AG04450 (cell line): ENCODE measurements at places on chromosomes 2 and 18.

- DNase-seq, result no peak
Observed at GRCh38 chr2:100404411-100404810, 13.1 kb downstream of the CHST10 start.

DNA sequence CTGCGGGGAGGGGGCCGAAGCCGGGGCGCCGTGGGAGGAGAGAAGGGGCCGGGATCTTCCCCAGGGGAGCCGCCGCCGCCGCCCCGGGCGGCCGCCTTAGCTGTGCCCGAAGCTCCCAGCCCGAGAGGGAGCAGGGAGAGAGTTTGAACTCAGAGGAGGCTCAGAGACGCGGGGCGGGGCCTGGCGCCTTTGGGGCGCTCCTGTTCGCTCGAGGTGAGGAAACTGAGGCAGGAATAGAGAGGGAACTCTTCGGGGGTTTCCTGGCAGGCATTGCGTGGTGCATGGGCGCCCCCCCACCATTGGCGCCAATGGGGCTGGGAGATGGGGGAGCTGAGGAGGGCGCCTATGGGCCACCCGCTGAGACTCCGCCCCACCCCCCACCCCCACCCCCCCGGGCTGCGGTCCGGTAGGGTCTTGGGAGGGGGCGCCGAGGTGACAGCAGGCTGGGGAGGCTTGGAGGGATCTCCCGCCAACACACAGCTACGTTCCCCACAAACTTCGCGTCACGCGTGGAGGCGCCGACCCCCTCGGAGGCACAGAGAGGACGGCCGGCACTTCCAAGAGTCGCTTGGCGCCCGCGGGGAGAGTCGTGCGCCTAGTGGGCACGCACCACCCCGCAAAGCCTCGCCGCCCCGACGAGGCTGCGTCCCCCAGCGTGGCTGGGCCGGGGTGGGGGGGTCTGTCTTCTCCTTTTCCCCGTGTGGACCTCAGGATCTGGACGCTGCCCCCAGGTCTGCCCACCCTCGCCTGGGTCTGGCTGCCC is 680 bp downstream of the CTDSP1 start:
- DNase-seq, result no peak

GRCh38 chr2:129737660-129738527 is 241.6 kb upstream of the RAB6C start:
- no peak for DNase-seq

GRCh38 chr18:48813833-48814489 is 136.8 kb downstream of the SMAD7 start:
- DNase-seq, result no peak

DNA sequence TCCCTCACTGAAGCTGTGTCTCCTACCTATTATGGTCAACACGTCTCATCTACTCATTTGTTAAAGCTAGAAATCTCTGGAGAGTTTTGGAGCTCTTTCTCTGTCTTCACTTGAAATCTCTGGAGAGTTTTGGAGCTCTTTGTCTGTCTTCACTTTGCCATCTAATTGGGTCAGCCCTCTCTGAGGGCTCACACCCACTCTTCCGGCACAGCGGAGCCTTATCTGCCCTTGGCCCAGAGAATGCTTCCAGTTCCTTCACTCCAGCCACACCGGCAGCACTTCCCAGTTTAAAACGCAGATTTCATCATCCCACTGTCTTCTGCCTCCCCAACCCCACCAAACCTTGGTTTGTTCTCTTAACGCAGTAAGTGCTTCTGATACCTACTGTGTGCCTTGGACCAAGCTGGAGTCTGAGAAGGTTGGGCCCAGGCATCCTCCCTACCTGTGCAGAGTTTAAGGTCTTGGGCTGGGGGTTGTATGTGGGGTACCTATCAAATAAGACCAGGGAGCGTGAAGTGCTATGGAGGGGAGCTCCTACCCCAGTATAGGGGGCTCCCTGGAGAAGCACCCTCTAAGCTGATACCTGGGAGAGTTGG is 5.0 kb downstream of the HPCAL1 start:
- DNase-seq, result no peak

DNA sequence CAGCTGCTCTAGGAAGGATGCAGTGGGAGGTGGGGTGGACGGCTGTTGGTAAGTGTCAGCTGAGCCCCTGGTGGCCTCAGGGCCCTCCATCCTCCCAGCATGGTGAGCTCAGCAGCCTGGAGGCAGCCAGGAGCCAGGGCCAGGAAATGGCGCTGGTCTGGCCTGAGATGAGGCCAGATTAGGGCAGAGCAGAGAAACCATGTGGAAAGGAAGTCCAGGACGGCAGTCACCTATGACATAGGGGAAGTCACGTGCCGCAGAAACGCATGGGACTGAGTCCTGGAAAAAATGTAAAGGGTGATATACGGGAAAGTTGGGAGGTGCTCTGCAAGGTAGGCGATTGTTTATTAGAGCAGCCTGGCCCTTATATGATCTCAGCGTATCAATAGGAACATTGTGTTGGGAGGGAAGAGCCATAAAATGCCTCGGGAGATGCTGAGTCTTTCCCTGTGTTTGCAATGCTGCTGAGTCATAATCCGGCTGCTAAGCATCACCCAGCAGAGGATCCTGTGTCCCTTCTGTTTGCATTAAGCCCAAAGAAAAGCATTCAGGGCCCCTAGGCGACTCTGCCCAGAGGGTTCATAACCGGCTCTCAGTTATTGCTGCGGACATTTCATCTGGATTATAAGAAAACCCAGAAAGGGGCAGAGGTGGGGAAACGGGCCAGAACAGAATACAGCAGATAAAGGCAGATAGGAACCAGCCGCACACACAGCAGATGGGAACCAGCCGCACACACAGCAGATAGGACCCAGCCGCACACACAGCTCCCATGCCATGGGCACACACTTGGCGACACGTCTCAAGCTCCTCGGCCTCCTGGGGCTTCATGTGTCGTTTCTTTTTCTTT is 30.3 kb upstream of the B3GNT7 start:
- DNase-seq, result peak; percentile 63

- DNase-seq, result no peak
Observed at GRCh38 chr2:96528006-96528699, 8.4 kb upstream of the ARID5A start.

GRCh38 chr18:50849419-50849821 is 29.5 kb upstream of the ME2 start:
- no peak for DNase-seq

DNA sequence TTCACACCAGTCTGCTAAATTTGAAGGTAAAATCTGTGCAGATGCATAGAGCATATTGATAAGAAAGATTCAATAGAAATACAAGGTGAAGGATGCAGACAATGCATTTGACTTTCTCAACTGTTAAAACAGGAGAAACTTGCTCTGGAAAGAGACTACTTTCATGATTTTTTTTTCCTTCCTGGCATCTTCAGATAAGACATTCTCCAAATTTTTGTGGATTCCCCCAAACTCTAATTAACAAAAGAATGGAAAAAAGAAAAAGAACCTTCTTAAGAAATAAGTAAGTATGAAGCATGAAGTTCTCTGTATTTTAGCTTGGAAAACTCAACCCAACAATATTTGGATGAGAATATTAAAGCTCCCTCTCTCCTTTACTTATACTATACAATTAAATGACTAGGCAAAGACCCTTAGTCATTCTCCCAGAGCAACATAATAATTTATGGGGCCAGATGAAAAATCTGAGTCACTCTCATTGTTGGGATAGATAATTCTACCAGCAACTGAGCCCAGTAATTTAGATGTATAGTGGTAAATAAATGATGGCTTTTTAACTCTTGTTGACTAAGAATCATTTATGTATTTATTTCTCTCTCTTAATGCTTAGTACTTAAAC is 298.7 kb upstream of the COL3A1 start:
- no peak for DNase-seq

DNA sequence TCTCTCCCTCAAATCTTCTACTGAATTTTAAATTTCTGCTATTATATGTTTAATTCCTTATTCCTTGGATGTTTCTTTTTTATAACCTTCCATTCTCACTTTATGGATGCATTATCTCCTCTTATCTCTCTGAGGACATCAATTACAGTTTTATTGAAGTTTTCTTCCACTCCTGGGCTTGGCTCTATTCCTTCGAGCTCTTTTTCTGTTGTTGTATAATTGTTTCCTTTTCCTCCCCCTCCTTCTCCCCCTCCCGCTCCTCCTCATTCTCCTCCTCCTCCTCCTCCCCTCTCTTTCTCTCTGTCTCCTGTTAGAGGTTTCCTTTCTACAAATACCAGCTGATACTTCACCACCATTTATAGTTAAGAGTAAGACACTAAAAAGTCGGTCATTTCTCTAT is 209.8 kb downstream of the ZBTB7C start:
- no peak for DNase-seq

GRCh38 chr2:205428811-205429210 is 253.5 kb upstream of the NRP2 start:
- no peak for DNase-seq

DNA sequence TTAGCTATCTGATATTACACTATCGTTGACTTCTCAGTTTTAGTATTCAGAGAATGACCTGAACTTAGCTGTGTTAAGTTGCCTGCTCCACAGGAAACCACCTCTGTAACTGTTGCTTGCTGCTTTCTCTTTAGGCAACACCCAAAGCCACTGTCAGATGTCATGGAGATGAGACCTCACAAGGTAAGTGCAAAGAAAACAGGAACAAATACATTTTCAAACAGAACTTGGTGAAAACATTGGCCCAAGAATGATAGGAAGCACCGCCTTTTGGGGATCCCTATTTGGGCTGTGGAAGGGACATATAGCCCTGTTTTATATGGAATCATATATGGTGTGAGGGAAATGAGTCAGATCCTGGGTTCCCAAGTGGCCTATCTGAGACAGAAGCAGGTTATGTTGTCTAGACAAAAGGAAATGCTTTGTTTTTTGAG is 143.4 kb downstream of the UBE2E3 start:
- DNase-seq, result no peak

DNA sequence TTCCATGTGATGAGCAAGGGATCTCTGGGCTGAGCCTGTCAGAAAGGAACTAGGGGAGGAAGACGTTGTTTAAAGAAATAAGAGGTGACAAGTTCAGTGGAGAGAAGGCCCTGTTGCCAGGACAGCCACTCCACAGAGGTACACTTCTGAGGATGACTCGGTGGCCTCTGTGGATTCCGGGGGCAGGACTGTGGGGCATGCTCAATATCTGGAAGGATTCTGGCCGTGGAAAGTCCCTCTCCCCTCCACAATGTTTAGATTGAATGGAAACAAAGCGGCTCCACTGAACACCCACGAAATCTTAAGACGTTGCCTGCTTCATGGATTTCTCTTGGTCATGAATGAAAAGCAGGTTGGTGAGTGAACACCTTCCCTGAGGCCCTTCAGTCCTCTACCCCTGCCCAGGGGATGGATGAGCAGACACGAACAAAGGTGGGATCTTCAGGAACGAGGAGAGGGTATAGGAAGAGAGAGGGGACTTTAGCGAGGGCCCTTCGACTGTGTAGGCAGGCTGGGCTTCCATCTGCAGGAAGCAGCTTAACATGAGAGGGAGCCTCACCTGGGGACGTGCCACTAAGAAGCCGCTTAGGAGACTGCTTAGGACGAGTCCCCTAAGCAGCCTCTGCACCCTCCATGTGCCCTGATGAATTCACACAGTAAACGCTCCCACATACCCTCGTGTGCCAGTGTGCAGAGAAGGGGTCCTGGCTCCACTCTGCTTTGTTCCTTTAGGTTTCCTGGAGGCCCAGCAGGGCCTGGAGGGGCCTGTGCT is 1.9 kb downstream of the NTSR2 start:
- no peak for DNase-seq

DNA sequence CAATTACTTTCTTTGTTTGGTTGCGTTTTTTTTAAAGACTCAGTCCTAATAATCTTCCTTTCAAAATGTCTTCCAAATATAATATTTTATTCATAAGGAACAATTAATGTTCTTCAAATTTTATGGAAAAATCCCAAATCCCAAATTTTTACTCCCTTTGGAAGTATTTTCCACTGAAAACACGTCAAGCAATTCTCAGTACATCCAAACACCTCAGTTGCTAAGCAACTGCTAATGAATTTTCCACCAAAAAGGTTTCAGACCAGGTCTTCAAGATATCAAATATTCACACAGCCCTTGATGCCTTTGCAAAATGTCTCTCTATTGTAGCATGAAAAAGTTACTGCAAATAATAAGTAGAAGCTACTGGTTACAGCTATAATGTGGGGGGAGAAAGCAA is 140.1 kb downstream of the DSEL start:
- no peak for DNase-seq

- DNase-seq, result no peak
Observed at GRCh38 chr18:3472681-3473544, 22.9 kb downstream of the TGIF1 start.

- DNase-seq, result no peak
Observed at GRCh38 chr2:105750735-105751134, 6.0 kb downstream of the NCK2 start.

- DNase-seq, result no peak
Observed at GRCh38 chr2:200159829-200160781, 146.4 kb upstream of the SPATS2L start.

- no peak for DNase-seq
Observed at GRCh38 chr18:42305869-42306593, 351.0 kb downstream of the PIK3C3 start.

DNA sequence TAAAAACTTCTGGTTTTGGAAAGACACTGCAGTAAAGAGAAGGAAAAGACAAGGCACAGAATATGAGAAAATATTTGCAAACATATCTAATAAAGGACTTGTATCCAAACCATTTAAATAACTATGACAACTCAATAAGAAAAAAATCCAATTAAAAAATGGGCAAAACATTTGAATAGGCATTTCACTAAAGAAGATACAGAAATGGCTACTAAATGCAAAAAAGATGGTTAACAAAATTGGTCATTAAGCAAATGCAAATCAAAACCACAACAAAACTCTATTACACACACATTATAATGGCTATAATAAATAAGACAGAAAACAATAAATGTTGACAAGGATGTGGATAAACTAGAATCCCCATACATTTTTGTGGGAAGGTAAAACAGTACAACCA is 14.5 kb downstream of the MYOM1 start:
- no peak for DNase-seq

DNA sequence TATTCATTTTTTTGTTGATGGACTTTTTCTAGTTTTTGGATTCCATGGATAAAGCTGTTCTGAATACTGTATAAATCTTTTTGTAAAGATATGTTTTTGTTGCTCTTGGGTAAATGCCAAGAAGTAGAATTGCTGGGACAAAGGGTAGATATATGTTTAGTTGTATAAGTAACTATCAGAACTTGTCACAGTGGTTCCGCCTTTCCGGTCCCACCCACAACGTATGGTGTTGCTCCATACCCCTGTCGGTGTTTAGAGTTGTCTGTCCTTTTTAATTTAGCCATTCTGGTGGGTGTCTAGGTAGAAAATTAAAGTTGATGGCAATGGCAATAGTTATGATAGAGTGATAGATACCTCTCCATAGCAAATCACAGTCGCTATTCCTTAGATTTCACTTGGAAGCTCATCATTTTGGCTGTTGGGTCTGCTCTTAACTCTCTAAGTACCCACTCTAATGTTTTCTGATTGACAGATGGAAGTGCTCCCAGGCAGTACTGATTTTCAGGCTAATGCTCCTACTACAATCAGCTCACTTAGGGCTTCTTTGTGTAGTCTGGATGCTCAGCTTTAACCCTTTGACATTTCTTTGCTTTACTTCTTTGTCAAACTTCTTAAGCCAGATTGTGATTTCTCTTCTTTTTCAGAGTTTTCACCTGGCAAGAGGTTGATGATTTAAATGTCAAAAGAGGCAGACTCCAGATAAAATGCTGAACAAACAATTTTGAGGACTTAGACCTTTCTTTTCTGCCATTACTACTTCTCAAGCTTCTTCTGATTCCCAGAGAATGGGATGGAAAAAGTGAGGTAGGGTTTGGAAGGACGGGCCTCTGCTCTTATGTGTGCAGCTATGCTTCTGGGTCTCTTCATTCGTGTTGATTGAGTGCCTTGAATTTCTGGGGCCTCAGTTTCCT is 156.4 kb downstream of the AQP4 start:
- no peak for DNase-seq

- DNase-seq, result no peak
Observed at GRCh38 chr2:200003444-200003843, 48.1 kb downstream of the MAIP1 start.
